ENCODE measurements at places on chromosomes 3 and 15. TPM values are rescaled to one million over a fixed set of nuclear protein-coding genes. Genes with fewer than 3 reads are reported as not detected.

- DNase-seq: no peak
Measured at GRCh38 chr15:67809866-67810265, 15.4 kb upstream of the SKOR1 start.

DNA sequence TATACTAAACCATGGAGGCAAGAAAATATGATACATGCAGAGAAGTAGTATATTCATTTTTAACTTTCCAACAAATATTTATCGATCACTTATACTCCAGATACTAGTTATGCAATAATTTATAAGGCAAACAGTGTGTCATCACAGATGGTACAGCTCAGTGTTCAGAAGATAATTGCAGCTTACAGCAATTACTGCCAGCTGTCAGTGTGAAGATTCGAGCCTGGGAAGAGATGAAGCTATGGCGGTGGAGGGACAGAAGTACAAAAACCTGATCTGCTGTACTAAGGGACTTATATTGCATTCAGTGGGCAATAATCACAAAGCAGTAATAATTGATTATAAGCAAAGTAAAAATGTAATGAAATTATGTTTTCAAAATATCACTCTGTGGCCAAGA, 170.6 kb upstream of the EPHA3 start:
- no peak for DNase-seq

SIDT1 gene
- not detected for total RNA-seq

FAH gene
- total RNA-seq: 40.4 TPM

GRCh38 chr3:87247430-87247773, 20.3 kb downstream of the CHMP2B start:
- DNase-seq: no peak

GRCh38 chr3:143536817-143537535, 311.3 kb downstream of the SLC9A9 start:
- DNase-seq: no peak

DNA sequence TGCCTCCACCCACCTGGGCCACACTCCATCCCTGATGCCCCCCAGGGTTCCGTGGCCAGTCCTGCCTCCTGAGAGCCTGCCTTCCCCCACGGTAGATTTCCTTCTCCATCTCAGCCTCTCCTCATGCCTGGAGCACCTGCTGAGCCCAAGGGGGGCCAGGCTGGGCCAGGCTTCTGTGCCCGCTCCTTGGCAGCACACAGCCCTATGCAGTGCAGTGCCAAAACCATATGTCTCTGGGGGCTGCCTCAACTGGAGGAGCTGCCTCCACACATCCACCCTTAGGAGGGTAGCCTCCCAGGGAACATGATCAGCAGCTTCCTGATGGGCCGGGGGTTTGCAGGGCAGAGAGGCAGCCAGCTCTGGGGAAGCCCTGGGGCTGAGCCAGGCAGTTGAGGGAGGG, 24.6 kb upstream of the GATA2 start:
- DNase-seq: no peak

GRCh38 chr3:32323604-32324003, 68.0 kb upstream of the CMTM7 start:
- DNase-seq: no peak
